ENCODE measurements at places on chromosomes 2 and 18.

GRCh38 chr2:190303647-190304046, 16.0 kb downstream of the HIBCH start:
- no peak for DNase-seq

DNA sequence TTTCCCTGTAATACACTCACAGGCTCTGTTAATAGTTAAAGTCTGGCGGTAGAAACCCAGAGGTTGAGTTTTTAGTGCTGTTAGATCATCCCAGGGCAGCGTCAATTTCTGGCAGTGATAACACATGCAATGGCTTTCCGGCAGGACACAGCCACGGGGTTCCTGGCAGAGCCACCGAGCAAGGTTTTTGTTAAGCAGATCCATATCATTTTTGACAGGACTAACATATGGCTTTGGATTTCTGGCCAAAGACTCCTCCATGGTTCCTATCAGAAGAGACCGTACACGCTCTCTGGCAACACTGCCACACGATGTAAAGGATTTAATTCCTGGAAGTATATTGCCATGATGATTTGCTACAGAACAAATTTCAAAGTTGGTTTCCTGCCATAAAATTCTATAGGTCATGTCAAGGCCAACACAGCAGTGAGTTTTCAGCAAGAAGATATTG, 854.3 kb downstream of the LRRTM4 start:
- DNase-seq, result no peak

DNA sequence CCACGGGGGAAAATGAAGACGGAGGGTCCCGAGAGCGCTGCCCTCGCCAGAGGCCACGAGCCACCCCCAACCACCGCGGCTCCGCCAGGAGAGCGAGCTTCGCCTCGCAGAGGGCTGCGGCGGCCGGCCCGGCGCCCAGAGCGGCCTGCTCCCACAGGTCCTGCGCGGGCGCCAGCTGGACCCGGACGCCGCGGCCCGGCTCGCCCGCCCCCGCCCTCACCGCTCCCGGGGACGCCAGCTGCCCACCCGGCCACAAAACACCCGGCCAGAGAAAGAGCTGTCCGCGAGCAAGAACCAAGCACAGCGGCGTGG, 709 bp downstream of the PTPN2 start:
- DNase-seq, result no peak

- no peak for DNase-seq
These were observed 801.9 kb upstream of the CELF4 start for GRCh38 chr18:38367473-38367872.

- DNase-seq, result no peak
These were observed 774.7 kb downstream of the METTL4 start for GRCh38 chr18:1796636-1797035.

DNA sequence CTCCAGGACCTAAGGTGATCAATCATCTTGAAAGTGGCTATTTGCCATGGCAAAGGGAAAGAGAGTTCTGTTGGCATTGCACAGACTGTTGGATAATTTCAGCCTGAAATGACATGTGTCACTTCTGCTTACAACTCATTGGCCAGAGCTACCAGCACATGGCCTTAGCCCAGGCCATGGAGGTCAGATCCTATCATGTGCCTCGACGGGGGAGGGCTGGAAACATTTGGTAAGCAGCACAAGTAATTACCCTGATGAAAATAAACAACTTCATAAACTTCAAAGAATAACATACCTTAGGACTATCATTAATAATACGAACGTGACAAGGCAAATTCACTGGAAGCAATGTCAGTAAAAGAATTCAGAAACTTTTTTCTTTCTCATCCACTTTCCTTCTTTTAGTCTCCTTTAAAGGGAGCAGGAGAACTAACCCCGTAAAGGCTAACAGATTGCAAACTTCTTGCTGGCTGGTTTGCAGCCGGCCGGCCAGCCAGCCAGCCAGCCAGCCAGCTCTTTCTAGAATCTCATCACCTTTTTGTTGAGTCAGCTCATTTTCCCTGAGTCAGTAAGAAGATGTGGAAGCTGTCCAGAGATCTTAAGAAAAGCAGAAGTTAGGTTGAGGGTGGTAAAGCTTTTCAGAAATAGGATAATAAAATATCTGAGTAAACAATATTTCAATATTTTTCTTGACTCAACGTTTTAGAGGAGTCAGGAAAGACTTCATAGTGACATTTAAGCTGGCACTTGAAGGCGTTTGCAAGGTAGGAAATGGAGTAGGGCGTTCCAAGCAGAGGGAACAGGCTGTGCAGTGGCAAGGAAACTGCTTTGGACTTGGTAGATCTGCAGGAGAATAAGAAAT, 31.9 kb downstream of the CNRIP1 start:
- no peak for DNase-seq

- DNase-seq, result no peak
These were observed 437.2 kb upstream of the TNP1 start for GRCh38 chr2:217297096-217297495.

- DNase-seq, result no peak
These were observed 1787.0 kb upstream of the PIK3C3 start for GRCh38 chr18:40168026-40168425.

DNA sequence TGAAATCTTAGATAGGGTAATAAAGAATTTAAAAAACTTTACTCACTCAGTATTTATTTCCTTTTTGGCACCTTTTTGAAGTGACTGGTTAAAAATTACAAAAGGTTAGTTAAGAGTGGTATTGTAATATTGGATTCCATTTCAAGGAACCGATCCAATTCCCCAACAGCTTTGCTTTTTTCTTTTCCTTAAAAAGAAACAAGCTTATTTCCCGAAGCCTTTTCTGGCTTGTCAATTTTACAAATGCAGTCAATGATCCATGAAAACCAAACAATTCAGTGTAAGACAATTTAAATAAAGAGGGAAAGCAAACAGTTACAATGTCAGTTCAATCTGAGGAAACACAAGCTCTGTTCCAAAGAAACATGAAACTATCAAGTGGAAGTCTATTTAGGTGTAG, 200.2 kb downstream of the RIT2 start:
- DNase-seq, result no peak

- no peak for DNase-seq
These were observed 471.1 kb upstream of the SMIM21 start for GRCh38 chr18:75898651-75899050.

GRCh38 chr2:110777531-110778311, 45.3 kb downstream of the ACOXL start:
- DNase-seq, result no peak

DNA sequence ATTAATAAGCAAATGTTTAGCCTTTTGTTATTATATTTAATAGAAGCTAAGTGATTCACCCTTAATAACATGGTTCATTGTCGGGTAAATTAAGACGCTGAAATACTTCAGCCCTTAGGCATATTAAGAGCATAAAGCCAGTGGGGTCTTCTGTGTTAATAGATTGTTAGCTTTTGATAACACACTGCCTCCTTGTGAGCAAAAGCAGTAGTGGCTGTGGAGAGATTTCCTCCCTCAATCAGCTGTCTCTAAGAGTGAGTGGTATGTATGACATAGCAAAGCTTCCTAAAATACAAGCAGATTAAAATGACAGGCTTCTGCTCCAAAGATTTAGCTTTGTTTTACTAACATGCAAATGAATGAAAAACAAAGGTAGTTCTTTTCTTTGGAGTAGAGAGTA, 143.7 kb upstream of the SYT4 start:
- no peak for DNase-seq

DNA sequence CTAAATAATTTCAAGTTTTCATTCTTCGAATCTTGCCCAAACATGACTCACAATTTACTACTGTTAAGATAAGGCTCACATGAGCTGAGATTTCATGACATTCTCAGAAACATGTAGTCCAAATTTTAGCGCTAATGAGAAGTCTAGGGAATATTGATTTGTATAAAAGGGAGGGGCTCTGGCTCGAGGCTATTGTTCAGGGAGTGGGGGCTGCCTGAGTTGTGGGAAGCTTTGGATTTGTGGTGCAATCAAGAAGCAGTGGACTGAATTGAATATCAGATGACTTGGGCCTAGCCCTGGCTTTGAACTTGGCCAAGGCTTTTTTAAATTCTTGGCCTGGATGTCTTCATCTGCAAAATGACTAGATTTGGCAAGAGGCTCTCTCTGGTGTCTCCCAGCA, 674.9 kb upstream of the FANCL start:
- DNase-seq, result no peak

GRCh38 chr2:65437392-65438135, 5.2 kb upstream of the SPRED2 start:
- no peak for DNase-seq

- no peak for DNase-seq
These were observed 29.2 kb downstream of the MCFD2 start for GRCh38 chr2:46886268-46887027.

DNA sequence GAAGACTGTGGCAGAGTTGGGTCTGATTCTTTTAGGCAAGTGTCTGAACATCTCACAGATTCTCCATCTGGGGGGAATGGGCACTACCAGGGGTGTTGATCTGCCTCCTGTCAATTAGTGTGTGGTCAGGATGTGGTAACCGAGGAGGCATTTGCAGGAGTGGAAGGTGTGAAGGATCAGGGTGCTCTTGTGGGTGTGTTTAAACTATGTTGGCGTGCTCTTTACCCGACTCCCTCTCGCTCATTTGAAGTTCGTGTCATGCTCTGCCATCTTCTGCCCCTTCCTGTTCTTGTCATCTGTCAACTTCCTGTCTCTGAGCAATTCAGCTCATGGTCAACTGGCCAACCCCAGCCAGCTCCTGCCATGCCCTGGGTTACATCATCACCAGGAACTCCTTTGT, 107.9 kb downstream of the RTN4 start:
- DNase-seq, result no peak

DNA sequence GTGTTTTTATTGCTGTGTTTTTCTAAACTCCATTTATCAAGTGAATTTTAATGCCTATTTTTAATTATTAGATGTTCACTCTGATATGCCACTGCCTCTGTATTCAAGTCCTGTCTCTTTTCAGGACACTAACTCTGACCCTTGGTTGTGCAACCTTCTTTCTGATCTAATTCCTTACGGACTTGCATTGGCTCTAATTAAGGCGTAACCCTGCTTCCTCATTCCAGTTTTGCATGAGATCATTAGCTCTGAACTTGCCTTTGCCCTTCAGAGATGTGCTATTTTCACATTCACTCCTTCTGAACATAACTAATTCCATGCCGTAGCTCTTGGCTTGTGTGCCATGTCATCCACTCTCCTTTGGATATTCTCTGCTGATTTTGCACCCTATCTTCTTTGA, 162.5 kb upstream of the TMEFF2 start:
- DNase-seq, result no peak

DNA sequence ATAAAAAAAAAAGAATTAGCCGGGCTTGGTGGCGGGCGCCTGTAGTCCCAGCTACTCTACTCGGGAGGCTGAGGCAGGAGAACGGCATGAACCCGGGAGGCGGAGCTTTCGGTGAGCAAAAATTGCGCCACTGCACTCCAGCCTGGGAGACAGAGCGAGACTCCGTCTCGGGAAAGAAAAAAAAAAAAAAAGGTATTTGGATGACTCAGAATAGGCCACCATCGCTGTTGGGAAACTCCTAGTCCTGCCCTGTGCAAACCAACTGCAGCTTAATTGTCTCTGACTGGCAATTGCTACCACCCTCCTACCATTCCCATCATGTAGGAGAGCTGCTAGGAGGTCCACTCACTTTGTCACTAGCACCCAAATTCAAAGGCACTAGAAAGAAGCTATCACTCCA, 43.5 kb downstream of the ATP8B1 start:
- DNase-seq, result no peak

- DNase-seq, result no peak
These were observed 125.5 kb upstream of the ZNF516 start for GRCh38 chr18:76620321-76621170.

GRCh38 chr2:8225266-8225665, 456.6 kb upstream of the ID2 start:
- DNase-seq, result no peak

DNA sequence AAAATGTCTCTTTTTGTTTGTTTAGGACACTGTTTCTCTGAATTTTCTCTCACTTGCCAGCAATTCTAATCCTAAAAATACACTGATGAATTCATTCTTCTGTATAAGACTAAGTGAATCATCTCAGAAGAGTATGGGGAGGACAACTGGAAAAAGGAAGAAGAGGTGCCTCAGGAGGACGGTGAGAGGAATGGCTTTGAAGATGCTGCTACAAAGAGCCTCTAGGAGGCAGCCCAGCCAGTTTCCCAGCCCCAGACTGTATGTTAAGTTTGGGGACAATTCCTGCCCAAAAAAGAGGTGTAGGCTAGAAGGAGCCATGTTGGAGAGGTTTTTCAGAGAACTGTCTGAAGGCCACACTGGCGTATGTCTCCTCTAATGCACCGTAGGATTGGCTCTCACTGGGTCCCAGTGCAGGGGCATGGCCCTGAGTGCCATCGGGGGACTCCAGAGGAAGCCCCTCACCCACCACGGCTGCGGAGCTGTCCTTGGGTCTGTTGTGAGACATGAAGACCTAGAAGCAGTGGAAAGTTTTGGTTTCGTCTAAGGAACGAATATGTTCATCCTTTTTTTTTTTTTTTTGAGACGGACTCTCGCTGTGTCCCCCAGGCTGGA, 3.1 kb upstream of the SDC1 start:
- no peak for DNase-seq

- no peak for DNase-seq
These were observed 20.4 kb upstream of the TDRD15 start for GRCh38 chr2:21103274-21103891.

- DNase-seq, result no peak
These were observed 412.1 kb upstream of the CDH2 start for GRCh38 chr18:28588884-28589549.

DNA sequence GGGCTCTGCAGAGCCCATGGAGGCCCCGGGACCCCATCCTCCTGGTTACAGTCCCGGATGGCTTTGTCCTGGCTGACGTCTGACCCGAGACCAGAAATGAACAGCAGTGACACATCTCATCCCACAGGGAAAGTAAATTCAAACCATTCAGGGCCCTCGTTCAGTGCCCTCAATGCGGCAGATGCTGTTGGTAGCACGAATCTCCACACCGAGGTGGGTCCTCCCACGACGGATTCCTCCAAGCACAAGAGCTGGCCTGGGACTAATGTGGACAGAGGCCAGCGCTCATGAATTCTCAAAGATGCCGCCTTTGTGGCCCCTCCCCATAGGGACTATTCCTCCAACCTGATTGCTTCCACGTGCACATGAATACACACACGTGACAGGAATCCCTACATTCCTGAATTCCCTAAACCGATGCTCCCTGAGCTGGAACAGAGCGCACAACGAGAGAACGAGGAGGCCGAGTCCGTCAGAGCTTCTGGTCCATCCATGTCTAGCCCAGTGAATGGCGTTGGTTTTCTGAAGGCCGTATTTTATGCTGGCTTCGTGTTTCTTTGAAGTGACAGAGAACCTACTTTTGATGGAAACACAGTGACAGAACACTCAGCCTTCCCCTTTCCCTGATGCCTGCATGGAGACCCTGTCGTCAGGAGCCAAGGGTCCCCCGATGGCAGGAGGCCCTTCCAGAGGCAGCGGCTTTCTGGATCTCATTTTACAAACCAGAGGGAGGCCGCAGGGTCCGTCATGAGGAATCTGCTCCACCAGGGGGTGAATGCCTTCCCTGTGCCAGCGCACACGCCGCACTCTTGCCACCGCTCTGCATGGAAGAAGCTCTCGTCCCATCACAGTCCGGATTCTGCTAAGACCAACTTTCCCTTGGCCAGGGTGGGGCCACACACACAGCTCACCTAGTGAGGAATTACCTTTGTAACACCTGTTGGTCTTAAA, 64.3 kb upstream of the SNTG2 start:
- no peak for DNase-seq

- no peak for DNase-seq
These were observed 84.6 kb downstream of the FAM210A start for GRCh38 chr18:13641551-13642439.

Measured in stimulated activated CD4-positive, alpha-beta T cell treated with anti-CD3 and anti-CD28 coated beads, Interleukin-1b, Interleukin-23, amount 100 ng/mL, for 1 hour (primary cell).